NAMALWA (cell line): ENCODE measurements at places on chromosomes 16 and 17.

DNA sequence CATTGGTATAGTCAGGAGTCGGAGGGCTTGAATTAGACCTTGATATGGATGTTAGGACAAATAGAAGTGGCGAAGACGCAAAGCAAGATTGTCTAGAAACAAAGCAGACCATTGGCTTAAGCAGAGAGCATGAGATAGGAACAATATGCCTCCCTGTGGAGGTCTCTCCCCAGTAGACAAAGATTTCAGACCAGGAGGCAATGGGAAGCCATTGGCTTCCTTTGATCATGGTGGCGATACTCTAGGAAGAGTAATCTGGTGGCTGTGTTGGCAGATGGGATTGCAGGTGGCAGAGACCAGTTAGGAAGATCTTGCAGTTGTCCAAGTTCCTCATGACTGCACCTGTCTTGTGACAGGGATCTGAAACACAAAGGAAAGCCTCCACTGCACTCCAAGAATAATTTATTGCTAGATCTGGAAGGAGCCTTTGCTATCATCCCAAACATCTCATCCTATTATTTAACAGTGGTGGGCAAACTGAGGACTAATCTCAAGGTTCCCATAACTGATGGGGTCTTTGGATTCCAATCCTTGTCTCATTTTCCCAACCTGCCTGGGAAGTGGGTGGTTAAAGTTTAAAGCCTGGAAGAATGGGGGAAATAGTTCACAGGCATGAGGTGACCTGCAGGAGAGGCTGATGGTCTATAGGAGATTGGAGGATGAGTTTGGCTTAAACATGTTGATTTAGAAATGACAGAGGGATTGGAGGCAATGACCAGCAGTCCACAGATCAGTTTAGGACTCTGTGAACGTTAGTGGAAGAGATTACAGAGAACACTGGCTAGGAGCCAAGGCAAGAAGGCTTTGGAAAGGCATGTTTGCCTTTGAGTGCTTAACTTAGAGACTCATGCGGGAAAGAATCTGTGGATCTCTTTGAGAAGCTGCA, 37.0 kb downstream of the HLF start:
- no peak for DNase-seq

- DNase-seq, result no peak
These were observed 92.7 kb downstream of the TMEM100 start for GRCh38 chr17:55629995-55630394.

GRCh38 chr17:79280866-79281572, 206.4 kb downstream of the ENGASE start:
- no peak for DNase-seq

GRCh38 chr17:67116045-67116575, 71.8 kb downstream of the CACNG1 start:
- DNase-seq, result no peak

DNA sequence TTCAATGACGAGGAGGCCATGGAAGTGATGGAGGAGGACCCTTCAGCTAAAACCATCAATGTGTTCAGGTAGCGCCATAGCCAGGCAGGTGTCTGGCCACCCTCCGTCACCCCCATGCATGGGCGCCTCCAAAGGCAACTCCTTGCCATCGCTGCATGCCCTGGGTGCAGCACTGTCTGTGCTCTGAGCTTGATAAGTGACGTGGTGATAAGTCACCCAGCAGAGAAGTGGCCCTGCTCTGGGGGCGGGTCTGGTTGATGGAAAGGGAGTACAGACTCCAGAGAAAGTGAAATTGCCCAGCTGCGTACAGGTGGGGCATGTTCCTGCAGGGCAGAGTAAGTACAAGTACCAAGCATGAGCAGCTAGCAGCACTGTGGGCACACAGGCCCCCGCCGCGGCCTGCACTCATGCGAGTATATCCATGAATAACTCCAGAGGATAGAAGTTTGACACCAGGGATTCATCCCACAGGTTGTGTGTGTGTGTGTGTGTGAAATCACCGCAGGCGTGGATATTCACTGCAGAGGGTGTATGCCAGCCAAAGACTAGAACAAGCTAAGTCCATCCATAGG, 13.1 kb downstream of the DNAI2 start:
- DNase-seq, result no peak

- DNase-seq, result no peak
These were observed 13.7 kb upstream of the TAT start for GRCh38 chr16:71590584-71590983.

- peak; percentile 59 for DNase-seq
These were observed 967 bp upstream of the CDH15 start for GRCh38 chr16:89170346-89171215.

GRCh38 chr17:44575403-44575802, 18.1 kb downstream of the FZD2 start:
- DNase-seq, result no peak

GRCh38 chr17:43880420-43880991, 26.8 kb downstream of the MPP2 start:
- DNase-seq, result peak; percentile 66

- no peak for DNase-seq
These were observed 42.9 kb downstream of the USP10 start for GRCh38 chr16:84742641-84743092.

DNA sequence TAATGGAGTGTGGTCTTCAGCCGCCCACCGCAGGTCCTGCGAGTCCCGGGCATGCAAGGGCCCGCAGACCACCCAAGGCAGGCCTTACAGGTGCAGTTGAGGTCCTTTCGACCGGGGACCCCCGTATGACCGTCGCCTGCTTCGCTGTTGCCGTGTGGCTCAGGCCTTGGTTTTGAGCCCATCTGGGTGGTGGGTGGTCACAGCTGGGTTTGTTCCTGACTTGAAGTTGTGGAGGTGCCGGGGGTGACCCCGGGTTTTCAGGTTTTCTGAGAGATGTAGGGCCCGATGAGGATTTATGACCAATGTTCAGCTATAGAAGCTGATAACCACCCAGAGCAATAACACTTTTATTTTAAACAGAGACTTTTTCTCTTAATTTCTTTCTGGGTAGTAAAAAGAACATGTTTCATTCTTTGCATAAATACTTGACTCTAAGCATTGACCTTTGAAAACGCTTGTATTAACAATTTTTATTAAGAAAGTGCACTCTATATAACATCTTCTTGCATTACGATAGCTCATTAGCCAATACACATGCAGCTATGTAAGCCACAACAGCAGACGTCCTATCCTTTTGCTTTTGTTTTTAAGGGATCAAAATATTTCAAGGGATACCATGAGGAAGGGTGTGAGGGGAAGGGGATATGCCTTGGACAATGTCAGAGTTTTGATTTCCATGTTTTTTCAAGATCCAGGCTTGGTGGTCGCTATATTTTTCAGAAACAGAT, 1.9 kb downstream of the FOXL1 start:
- DNase-seq, result no peak

DNA sequence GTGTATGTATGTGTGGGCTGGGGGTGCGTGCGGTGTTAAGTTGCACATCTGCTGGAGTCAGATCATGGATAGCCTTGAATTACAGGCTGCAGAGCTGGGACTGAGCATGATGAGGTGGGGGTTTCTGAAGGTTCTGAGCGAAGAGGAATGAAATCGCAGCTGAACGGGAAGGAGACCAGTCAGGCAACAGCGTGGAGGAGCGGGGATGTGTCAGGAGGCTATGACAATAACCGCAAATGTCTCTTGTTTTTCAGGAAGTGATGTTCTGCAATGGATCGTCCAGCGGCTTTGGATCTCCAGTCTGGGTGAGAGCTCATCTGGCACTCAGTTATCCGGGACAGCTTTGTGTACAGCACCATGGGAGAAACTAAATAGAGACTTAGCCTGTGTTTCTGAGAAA, 20.9 kb downstream of the RGS9 start:
- DNase-seq, result no peak

- no peak for DNase-seq
These were observed 60.1 kb downstream of the ARSG start for GRCh38 chr17:68351395-68351794.

GRCh38 chr17:2059547-2060384, 4.9 kb downstream of the HIC1 start:
- no peak for DNase-seq

DNA sequence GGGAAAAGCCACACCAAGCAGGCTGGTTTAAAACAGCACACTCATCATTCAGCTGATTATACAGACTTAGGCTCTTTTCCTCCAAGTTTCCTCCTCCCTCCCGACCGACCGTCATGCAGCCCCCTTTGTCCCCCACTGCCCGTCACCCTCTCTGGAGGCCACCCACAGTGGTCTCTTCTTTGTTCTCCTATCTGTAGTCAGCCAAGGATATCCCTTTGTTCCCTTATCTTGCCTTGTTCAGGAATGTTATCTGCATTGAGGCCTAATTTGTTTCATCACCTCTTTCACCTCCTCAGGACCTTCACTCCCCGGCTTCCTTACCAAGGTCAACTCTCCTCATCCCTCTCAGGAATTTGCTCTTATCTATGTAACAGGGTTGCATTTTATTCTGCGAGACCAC, 186.4 kb upstream of the CDH13 start:
- DNase-seq, result no peak

GRCh38 chr16:1876468-1876867, 4.5 kb upstream of the MEIOB start:
- no peak for DNase-seq

DNA sequence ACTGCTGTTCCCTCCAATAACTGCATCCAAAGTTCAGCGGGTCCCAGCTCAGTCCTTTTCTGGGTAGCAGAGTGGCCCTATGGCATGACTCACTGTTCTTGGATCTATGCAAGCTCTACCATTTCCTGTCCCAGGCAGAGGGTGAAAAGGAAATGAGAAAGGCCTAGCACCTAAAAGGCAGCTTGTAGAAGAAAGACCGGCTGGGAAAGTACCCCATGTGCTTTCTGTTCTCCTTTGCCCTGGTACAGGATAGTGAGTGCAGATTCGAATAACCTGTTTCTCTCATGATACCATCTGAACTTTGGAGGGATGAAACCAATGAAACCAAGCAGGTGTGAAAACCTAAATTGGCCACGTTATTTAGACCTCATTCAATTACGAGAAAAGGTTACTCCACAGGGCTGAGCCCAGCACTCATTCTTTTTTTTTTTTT, 12.7 kb upstream of the HASPIN start:
- peak; percentile 94 for DNase-seq

- DNase-seq, result peak; percentile 60
These were observed 23.7 kb downstream of the HELZ start for GRCh38 chr17:67221062-67221998.

DNA sequence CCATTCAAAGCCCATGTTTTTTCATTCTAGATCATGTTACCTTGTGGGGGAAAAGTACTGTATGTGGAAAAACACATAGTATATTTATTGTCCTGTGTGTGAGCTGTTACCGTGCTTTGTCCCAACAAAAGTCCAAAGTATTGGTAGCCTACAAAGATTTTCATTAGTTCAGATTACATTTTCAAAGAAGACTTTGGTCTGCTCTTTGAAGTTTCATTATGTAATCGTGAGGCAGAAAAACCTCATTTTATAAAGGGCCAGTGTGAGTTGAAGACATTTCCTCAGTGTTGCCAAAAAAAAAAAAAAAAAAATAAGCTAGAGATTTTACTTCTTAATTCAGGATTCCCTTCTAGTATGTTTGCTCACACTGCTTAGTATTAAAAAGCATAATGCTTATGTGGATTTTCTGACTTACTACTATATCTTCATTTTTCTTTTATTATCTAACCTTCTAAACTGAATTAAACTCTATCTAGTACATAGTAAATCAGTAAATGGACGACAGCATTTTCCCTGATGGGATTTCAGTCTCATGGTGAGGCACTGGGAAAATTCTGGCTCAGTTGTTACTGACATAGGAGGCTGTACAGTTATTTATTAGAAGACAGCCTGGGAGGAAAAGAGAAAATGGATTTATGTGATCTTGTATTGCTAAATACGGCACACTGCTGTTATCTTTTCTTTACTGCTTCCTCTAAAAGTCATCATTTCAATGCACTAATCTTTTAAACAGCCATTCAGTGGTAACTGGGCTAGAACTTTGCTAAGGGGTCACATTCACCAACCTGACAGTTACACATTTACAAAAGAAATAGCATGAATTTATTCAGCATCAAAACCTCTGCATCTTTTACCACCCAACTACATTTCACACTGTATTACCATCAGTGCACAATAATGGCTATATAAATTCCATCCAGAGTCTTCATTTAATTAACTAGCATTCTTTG, 100.6 kb downstream of the STXBP4 start:
- no peak for DNase-seq

- no peak for DNase-seq
These were observed 23.5 kb downstream of the MYO19 start for GRCh38 chr17:36511216-36511615.

- DNase-seq, result no peak
These were observed 12.2 kb downstream of the ZNHIT3 start for GRCh38 chr17:36498560-36499300.

GRCh38 chr16:30934827-30935557, 11.6 kb downstream of the FBXL19 start:
- peak; percentile 58 for DNase-seq

DNA sequence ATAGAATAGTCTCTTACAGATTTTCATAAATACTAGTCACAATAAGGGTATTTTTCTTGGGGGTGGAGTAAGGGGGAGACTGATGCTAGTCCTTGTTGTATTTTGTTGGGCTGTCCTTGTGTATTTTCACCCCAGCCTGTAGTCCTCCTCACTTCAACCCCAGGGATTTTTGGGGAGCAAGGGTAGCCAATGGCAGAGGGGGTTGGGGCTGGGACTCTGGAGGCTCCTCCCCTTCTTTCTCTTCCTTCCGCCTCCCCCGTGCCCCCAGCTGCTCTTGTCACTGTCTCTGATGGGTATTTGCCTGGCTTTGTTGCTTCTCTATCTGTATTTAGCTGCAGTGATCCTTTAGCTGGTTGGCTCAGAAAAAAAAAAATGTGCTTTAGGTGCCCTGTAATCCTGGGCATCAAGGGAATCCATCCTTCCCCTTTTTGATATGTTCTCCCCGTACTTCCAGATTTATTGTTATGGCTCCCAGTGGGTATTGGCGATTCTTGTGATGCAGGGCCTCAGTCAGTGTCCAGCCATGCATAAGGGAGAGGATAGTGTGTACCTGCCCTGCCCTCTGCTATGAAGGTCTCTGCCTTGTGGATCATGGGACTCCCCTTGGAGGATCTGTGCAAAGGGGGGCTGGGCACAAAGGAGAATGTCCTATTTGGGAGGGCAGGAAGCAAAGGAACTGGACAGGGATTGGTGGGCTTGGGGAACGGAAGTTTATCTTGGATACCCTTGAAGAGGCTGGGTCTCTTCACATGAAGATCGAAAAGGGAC, 16.5 kb downstream of the SNF8 start:
- DNase-seq, result no peak

GRCh38 chr17:47729476-47729875, 3.6 kb upstream of the TBX21 start:
- DNase-seq, result no peak

- DNase-seq, result no peak
These were observed 2.5 kb downstream of the STAT5B start for GRCh38 chr17:42273474-42274252.
